ENCODE measurements at places on chromosomes 2 and 18. TPM values are rescaled to one million over a fixed set of nuclear protein-coding genes. Genes with fewer than 3 reads are reported as not detected.

- H3K27ac ChIP-seq, result no peak overlapping the region
- H3K4me1 ChIP-seq, result no peaks in the 10 kb centered on the region
- H3K4me3 ChIP-seq, result no peak overlapping the region
- no peak for DNase-seq
- H3K27me3 ChIP-seq, result no peaks in the 10 kb centered on the region
These were observed 60.9 kb upstream of the DSEL start for GRCh38 chr18:67577386-67577785.

DNA sequence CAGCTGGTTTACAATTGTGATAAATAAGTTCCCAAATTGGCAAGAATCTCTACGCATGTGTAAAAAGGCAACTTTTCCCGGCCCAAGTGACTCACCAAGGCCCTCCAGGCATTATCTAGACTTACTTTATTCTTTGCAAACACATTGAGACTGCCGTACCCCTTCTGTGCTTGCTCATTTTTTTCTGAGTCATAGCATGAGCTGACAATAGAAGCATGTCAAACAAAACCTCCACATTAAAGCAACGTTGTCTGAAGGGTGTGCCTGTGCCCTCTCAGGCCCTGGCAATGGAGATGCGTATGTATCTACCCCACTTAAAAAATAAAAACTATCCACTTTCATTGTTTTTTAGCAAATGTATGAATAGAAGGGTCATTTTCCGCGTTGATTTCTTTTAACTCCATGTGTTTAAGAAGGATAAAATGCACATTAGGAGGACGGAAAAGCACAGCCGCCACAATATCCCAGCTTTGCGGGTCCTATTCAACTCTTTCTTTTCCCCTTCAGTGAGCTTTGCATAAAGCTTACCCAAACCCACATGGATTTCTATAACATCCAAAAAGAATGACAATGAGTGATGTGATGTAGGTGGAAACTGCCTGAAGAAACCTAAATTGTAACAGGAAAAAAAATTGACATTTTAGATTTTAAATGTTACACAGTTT is 298.2 kb downstream of the CDCA7 start:
- no peaks in the 10 kb centered on the region for H3K4me1 ChIP-seq
- H3K36me3 ChIP-seq, result no peaks in the 10 kb centered on the region
- peak; percentile 71 for DNase-seq
- H3K27me3 ChIP-seq, result peaks cover 9% of the 10 kb centered on the region
- H3K4me3 ChIP-seq, result no peak overlapping the region

- peak; percentile 62 for DNase-seq
- no peaks in the 10 kb centered on the region for H3K4me1 ChIP-seq
- no peak overlapping the region for H3K27ac ChIP-seq
These were observed 457.7 kb downstream of the CBLN2 start for GRCh38 chr18:72086421-72086820.

DNA sequence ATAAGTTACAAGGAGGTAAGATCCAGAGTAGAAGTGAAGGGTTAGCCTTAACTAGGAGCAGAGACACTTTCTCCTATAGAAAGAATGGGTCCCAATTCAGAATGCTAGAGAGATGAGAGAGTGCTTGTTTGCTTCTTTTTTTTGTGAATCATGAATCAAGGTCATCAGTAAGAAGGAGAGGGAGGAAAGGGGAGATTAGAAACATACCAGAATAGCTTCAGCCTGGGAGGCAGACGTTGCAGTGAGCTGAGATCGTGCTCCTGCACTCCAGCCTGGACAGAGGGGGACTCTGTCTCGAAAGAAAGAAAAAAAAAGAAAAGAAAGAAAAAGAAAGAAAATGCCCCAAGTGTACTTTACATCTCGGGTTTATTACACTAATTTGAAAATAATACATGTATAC is 55.8 kb upstream of the SLC35F5 start:
- no peaks in the 10 kb centered on the region for H3K27me3 ChIP-seq
- H3K27ac ChIP-seq, result no peak overlapping the region
- H3K4me3 ChIP-seq, result no peak overlapping the region
- no peaks in the 10 kb centered on the region for H3K4me1 ChIP-seq
- no peaks in the 10 kb centered on the region for H3K36me3 ChIP-seq

BAZ2B gene
- 52.4 TPM for total RNA-seq

DNA sequence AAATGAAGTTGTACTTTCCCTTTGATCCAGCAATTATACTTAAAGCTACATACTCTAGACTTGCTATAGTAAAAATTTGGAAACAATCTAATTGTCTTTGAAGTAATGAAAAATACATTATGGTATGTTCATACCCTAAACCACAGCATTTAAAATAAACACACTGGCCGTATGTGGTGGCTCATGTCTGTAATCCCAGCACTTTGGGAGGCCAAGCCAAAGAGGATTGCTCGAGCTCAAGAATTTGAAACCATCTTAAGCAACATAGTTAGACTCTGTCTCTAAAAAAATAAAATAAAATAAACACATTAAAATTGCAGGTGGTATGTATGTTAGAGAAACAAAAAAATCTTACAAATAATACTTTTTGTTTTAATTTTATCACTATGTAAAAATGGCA is 208.1 kb upstream of the KLHL14 start:
- no peaks in the 10 kb centered on the region for H3K4me1 ChIP-seq
- H3K36me3 ChIP-seq, result no peaks in the 10 kb centered on the region
- H3K27ac ChIP-seq, result no peak overlapping the region
- DNase-seq, result no peak
- H3K4me3 ChIP-seq, result no peak overlapping the region

GRCh38 chr2:157304811-157305722 is 20.6 kb downstream of the ERMN start:
- peaks cover 68% of the 10 kb centered on the region for H3K27me3 ChIP-seq
- H3K27ac ChIP-seq, result no peak overlapping the region
- DNase-seq, result no peak
- no peak overlapping the region for H3K4me3 ChIP-seq
- no peaks in the 10 kb centered on the region for H3K4me1 ChIP-seq

- peak; percentile 83 for DNase-seq
- H3K27me3 ChIP-seq, result no peaks in the 10 kb centered on the region
- H3K4me1 ChIP-seq, result peaks cover 3% of the 10 kb centered on the region
- H3K36me3 ChIP-seq, result no peaks in the 10 kb centered on the region
- peak overlapping the region; percentile 23 for H3K4me3 ChIP-seq
These were observed 70.4 kb downstream of the ARHGEF33 start for GRCh38 chr2:38959938-38960608.

GRCh38 chr18:34061226-34061625 is 163.5 kb downstream of the NOL4 start:
- DNase-seq, result no peak
- H3K27me3 ChIP-seq, result no peaks in the 10 kb centered on the region
- H3K4me3 ChIP-seq, result no peak overlapping the region
- H3K4me1 ChIP-seq, result no peaks in the 10 kb centered on the region
- no peak overlapping the region for H3K27ac ChIP-seq
- no peaks in the 10 kb centered on the region for H3K36me3 ChIP-seq
